Left renal cortex interstitium (tissue), 4 donors: ENCODE measurements at places on chromosomes 6 and 20. TPM values are rescaled to one million over a fixed set of nuclear protein-coding genes. Genes with fewer than 3 reads are reported as not detected.

DNA sequence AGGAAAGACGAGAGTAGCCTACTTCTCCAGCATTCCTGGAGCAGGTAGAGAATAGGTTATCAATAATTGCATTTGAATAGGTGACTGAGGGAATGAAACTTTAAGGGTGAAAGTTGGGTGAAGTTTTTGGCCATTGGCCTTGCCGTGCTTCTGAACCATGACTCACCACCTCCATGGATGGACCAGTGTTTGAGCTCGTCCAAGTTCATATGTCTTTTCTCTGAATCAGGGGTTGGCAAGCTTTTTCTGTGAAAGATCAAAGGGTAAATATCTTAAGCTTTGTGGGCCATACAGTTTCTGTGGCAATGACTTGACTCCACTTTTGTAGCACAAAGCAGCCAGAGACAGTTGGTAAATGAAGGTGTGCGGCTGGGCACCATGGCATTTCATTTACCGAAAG lies 31.8 kb downstream of the SNRNP48 start:
- no peak for DNase-seq

GRCh38 chr20:23145281-23145700 lies 59.2 kb upstream of the CD93 start:
- DNase-seq, result no peak

DNA sequence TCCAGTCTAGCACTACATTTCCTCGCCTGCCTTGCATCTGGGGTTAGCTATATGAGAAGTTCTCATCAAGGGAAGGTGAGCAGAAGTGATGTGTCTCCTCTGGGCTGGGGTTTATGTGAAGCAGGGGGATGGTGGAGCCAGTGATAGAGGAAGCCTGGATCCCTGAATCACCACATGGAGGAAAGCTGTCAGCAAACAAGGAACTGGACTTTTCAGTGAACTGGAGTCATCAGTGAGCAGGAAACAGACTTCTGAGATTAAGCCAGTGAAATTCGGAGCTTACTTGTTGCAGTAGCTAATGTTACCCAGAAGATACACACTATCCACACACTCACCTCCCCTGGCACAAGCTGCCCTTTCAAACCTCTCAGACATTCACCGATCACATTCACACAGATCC lies 13.4 kb upstream of the TOX2 start:
- DNase-seq, result no peak

DNA sequence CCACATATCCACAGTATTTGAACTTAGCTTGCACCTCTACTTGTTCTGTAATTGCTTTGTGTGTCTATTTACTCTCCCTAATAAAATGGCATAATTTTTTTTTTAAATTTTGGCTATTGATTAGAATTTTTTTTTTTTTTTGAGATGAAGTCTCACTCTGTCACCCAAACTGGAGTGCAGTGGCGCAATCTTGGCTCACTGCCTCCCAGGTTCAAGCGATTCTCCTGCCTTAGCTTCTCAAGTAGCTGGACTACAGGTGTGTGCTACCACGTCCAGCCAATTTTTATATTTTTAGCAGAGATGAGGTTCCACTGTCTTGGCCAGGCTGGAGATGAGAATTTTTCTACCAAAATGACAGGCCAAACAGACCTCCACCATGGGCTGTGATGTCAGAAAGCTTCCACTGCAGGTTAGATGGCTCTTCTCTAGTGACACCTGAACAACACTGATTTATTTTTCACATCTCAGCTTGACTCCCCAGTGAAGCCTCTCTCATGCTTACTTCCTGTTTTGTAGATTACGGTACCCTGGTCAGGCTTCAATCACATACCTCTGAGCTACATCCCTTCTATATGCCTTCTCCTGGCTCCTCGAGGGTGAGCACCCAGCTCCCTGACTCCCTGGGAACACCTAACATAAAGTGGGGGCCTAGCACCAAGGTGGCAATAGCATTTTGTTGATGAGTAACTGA lies 112.8 kb downstream of the ARHGAP18 start:
- DNase-seq, result no peak

Gene SPATS1
- polyA plus RNA-seq, result not detected

GRCh38 chr20:46378412-46379009 lies 27.9 kb downstream of the ELMO2 start:
- no peak for DNase-seq

DNA sequence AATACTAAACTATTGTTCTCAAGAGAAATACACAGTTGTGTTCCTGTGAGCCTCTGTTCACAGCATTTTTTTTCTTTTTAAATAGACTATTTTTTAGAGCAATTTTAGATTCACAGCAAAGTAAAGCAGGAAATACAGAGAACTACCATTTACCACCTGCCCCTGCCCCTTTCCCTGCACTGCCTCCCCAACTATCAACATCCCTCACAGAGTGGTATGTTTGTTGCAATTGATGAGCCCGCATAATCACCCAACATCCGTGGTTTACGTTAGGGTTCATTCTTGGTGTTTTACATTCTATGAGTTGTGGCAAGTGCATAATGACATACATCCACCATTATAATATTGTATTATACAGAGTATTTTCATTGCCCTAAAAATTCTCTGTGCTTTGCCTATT lies 71.6 kb upstream of the TNFAIP3 start:
- no peak for DNase-seq
